Suppressor macrophage treated with lipopolysaccharide for 1 hour (primary cell): ENCODE measurements at places on chromosomes 2 and 18.
A peak's percentile ranks its signal among the peaks of the same experiment; 100 is the strongest.

- DNase-seq = no peak
Observed at GRCh38 chr2:188997263-188997662, 23.1 kb downstream of the COL3A1 start.

DNA sequence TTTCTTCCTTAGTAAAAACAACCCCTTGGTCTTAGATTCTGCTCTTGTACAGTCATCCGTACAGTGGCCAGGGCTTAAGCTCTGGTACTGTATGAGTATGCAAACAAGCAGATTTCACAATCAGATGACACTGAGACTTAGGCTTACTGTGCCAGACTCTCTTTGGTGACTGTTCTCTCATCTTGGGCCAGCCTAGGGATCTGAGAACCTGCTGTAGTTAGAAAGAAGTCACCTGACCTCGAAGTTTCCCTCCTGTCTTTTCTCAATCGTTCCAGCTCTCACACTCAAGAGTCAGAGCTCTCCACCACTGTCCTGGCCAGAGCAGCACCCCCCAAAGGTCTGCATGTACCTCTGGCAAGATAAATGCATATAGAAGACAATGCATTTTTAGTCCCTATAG, 63.2 kb downstream of the ZEB2 start:
- DNase-seq = peak; percentile 97

DNA sequence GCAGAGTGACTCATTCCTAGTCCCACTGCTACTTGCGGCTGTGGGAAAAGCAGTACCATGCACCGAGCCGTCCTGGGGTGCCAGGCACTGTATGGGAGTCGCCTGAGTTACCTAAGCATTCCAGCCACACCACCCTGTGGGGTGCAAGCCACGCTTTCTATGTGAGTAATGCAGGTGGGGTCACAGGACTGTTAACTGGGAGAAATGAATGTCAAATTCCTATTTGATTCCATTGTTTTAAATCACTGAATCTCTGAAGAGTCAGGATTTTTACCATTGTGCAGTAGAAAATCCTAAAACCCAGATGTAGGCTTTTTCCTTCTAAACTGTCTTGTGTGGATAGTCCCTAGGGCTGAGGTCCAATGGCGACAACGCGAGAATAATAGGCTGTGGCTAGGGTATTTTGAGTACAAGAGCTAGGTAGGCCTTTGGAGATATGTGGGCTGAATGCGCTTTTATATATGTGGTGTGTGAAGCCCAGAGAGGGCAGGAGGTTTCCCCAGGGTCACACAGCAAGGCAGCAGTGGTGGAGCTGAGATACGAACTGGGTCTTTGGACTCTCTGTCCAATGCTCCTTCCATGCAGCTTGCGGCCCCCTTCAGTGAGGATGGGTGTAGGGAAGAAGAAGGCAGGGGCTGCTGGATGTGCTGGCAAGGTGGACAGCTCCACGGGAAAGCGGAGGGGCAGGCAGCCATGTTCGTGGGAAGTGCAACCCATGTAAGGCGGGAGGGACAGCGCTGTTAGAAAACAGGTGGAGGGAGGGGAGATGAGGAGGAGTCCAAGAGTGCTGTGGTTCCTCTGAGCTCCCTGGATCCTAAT, 83.2 kb downstream of the DDX1 start:
- DNase-seq = no peak

DNA sequence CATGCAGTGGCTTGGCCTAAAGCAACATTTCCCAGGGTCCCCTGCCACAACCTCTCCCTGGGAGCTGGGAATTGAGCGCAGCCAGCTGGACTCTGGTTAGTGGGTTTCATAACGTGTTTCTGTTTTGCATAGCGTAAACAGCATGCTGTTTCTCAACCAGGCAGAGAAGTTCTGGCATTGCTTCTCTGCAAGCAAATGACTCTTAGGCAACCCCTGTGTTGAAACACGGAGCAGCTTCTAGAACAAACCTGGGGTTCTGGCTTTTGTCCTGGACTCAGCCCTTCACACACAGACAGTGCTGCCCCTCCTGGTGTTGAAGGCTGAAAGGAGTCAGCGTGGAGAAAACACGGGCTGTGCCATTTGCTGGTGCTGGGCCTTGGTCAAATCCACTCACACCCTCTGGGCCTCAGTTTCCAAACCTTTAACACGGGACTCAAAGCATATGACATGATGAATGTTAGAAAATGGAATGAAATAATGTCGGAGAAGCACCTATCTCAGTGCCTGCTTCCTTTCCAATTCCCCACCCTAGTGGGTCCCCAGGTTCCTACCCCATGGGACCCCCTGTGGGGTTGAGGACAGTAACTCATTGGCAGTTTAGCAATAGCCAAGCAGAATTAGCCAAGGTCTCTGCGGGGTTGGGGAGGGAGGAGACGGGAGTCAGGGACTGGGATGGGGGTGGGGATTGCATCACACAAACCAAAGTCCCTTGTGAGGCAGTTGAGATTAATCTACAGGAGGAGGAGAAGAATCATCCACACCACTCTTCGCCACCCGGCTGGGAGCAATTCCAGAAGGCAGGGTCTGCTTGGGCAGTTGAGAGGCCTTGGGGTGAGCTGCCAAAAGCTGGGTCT, 30.2 kb upstream of the IL1R2 start:
- DNase-seq = peak; percentile 94

DNA sequence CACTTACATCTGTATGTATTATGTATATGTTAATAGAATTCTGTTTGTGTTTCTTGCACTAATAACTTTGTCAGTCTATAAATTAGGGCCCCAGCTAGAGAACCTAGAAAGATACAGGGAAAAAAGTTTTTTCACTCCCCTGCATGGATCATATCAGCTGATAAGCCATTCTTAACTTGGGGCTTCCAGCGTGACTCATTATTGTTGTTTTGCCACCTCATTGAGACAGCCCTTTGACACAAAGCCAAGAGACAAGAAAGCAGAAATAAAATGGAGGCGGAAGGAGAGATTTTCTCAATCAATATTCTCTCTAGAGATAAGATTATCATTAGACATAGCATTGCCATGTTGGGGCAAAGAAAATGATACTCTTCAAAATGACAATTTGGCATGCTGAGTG, 93.4 kb downstream of the AKAIN1 start:
- DNase-seq = peak; percentile 2

DNA sequence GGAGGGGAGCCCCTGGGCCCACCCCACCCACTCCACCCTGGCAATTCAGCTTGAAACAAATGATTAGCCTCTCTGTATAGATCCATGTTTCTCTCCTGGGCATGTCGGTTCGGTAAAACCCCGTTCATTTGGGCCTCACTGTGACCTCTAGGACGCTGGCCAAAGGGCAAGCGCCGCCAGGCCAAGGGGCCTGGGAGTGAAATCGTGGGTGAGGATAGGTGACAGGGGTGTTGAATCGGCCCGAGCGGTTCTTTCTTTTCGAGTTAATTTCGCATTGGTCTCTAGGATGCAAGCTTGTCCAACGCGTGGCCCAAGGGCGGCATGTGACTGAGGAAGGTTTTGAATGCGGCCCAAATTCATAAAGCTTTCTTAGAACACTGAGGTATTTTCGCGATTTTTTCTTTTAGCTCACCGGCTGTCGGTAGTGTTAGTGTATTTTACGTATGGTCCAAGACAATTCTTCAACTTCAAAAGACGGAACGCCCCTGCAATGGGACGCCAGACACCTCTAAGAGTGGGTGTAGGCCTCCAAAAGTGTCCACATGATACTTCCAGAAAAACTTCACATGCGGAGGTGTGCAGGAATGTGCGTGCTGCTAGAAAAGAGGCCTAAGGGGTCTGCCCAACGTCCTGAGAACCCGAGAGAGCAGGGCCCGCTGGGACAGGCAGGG, 9.8 kb upstream of the ARID5A start:
- DNase-seq = no peak

GRCh38 chr2:151437630-151438029, 27.9 kb downstream of the RIF1 start:
- DNase-seq = peak; percentile 52

GRCh38 chr18:77651441-77651840, 401.8 kb downstream of the GALR1 start:
- DNase-seq = no peak

GRCh38 chr2:206273905-206274304, 558 bp upstream of the ZDBF2 start:
- no peak for DNase-seq

- DNase-seq = no peak
Observed at GRCh38 chr2:238698451-238699306, 149.2 kb upstream of the TWIST2 start.

DNA sequence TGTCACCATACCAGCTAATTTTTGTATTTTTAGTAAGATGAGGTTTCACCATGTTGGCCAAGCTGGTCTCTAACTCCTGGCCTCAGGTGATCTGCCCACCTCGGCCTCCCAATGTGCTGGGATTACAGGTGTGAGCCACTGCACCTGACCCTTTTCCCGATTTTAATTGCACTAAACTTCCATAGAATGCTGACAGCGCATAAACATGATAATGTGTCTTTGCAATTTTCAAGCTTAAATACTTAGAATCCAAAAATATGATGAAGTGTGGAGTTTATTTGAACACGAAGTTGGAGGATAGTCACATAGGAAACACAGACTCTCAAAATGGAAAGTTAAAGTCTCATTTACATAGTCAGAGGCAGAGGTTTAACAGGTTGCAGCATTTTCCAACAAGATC, 138.6 kb downstream of the TPO start:
- no peak for DNase-seq

- no peak for DNase-seq
Observed at GRCh38 chr18:36592282-36592681, 236.5 kb downstream of the TPGS2 start.

- no peak for DNase-seq
Observed at GRCh38 chr2:79580175-79580574, 67.3 kb downstream of the CTNNA2 start.

GRCh38 chr2:50785816-50786215, 246.1 kb downstream of the NRXN1 start:
- DNase-seq = no peak

DNA sequence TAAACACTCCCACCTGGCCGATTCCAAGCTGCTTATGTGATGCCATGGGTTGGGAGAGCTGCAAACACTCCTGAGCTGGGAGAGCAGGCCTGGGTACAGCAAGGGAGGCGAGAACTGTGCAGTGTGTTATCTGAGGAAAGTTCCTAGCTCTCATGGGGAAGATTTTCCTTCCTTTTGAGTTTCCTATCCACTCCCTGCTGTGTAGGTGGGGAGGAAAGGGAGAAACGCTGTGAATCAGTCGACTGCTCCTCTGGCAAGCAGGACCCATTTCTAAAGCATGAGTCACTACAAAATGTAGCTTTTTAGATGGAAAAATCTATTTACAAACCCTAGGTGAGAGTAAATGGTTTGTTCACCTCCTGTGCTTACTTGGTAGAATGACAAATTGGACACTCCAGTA, 80.4 kb downstream of the SH3RF3 start:
- peak; percentile 17 for DNase-seq

DNA sequence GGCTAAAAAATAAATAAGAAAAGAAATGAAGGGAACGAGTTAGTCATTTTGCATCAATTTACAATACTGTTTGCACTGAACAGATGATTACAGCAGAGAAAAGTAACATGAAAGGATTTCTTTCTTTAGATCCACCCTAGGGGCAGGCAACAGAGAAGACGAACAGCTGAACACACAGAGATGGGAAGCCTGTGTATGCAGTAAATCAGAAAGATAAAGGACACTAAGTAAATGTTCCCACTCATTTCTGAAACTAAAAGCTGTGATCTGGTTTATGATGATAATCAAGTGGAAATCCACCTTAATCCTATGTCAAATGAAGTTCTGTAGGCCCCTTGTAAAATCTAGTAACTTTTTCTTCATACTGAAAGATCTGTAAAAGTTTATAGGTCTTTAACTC, 54.2 kb downstream of the AKAIN1 start:
- DNase-seq = no peak

DNA sequence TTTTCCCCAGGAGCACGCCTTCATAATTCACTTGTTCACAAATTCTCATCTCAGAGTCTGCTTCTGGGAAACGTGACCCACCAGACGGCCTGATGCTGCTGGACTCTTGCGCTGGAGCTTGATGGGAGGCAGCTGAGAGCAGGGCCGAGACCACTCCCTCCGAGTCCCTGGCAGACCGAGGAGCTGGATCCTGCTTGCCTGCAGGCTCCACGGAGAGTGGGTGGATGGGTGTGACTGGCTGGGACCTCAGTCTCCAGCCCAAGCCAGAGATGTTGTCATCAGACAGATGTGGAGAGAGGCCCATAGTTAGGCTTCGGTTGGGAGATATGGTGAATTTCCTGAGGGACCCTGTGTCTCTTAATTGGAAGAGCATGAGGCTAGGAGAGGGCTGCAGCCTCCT, 76.4 kb downstream of the TSN start:
- no peak for DNase-seq

GRCh38 chr2:193894081-193894480, 1699.3 kb upstream of the TMEFF2 start:
- DNase-seq = no peak

DNA sequence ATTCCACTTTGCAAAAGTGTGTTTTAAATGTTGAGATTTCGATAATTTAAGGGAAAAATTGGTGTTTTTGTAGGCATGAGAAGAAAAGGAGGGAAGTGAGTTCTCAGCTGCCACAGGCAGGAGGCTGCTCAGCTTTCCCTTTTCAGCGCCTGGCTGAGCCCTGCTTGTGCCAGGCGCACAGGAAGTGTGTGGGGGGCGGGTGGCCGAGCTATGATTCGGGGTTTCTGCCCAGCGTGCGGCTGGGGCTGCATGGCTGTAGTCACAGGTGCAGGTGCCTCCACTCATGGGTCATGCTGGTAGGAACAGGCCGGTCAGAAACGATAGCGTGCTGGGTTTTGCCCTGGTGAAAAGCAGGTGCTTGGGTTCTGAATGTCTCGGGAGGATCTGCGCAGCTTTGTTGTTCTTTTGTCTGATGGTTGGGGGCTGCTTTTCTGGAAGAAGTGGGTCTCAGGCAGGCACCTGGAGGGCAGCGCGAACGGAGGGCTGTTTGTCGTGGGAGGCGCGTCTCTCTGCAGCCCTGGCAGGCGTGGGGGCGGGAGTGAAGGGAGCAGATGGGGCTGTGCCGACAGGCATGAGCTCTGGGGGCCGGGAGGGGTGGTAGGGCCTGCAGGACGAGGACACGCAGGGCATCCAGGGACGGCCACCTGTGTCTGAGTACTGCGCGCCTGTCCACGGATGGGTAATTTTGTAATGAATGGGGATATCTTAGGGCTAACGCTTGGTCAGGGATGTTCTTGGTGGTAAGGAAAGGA, 2.1 kb downstream of the KCNG2 start:
- DNase-seq = peak; percentile 67

GRCh38 chr2:183204397-183204796, 80.2 kb downstream of the NUP35 start:
- DNase-seq = no peak

GRCh38 chr2:100984892-100985307, 17.2 kb upstream of the RPL31 start:
- DNase-seq = peak; percentile 77

DNA sequence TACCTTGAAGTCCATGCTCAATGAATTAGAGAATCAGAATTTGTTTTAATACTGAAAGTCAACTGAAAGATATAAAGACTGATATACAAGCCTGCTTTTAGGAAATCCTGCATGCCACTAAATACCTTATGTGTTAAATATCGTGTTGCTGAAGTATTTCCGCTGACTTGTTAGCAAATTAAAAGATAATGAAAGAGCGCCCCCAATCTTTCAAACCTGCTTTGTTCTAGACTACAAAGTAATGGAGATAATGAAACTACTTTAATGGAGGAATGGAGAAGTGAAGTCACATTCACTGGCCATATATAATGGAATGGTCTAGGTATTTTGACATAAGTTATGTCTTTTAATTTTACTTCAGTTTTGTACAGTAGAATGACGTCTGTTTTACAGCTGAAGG, 95.7 kb downstream of the ASXL3 start:
- DNase-seq = no peak

GRCh38 chr18:24500217-24500616, 39.8 kb downstream of the HRH4 start:
- DNase-seq = no peak
